ENCODE measurements at places on chromosomes 3 and 15.
A peak's percentile ranks its signal among the peaks of the same experiment; 100 is the strongest.

- no peak for DNase-seq
Measured at GRCh38 chr15:73054417-73054953, 2.2 kb downstream of the NEO1 start.

DNA sequence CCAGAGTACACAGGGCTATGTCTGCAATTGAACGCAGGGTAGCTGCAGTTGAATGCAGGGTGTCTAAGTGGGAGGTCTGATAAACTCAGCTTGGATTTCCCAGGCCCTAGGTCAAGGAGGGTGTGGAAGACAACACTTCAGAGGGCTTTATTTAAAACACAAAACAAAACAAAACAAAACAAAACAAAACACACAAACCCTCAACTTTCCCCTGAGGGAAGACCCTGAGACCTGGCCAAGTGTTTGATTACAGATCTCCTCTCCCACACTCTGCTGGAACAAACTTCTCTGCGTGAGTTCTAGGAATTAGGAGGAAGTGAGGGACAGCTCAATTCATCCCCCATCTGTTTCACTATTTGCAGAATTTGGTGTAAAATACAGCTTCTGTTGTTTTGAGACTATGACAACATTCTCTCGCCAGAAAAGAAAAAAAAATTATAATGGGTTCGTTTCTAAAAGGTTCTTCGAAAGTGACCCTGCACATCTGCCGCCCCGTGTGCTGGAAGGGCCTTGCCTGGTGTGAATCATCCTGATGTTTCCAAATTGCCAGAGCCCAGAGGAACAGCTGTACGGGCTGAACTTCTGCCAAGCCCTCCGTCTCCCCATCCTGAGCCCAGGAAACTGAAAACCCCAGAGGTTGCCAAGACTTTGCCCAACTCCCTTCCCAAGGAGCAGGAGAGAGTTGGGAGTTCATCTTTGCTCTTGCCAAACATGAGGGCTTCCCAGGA is 73.3 kb upstream of the RAD18 start:
- DNase-seq: no peak

DNA sequence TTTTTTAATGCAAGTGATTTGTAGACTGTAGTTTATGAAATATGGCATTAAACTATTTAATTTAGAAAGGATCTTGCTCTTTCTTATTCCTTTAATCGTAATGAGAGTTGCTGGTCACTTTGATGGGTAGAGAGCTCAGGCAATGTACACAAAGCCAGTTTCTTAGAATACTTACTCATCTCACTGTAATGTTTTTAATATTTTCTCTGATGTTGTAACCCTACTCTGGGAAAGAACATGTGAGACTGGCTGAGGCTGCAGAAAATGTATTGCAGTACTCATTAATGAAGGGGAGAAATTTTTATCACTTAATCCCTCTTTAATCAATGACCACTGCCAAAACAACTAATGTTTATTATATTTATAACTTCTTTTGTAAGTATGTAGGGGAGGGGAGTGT is 479.4 kb upstream of the KCNMB2 start:
- DNase-seq: no peak

GRCh38 chr3:193674714-193675113 is 81.7 kb downstream of the OPA1 start:
- no peak for DNase-seq

DNA sequence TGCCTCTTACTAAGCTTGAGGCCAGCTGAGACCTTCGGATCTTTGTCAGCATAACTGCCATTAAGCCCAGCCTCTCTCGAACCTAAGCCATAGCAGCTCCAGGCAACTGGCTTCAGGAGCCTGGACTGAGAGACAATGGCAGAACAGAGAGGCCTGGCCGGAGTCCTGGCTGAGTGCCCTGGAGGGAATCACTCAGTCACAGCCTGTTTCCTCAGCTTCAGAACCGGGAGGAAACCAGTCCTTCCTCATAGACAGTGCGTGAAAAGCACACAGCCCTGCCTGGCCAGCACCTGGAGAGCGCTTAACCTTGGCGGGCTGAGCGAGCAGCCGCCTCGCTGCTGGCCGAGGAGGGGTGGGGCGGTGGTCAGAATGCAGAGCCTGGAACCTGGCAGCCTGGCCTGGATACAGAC is 21.6 kb downstream of the RNU5B-1 start:
- DNase-seq: no peak

DNA sequence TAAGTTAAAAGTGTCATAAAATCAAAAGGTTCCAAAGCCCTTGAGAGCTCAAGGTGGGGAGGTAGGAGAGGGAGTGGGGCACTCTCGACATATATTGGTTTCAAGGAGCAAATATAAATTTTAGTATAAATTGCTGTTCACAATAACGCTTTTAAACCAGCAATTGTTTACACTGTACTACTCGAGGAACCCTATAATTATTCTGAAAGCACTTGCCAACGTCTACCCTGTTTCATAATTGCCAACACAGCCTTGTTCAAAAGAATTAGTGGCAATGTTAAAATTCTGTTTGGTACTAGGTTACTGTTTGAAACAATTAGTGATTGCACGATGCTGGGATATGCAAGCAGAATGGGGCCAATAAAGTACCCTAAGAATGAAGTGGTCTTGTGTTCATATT is 76.3 kb upstream of the ICE2 start:
- no peak for DNase-seq

GRCh38 chr15:60172143-60172542 is 168.0 kb downstream of the FOXB1 start:
- peak; percentile 35 for DNase-seq

- no peak for DNase-seq
Measured at GRCh38 chr3:183212096-183212495, 41.0 kb upstream of the B3GNT5 start.

GRCh38 chr3:17411157-17411877 is 331.1 kb downstream of the TBC1D5 start:
- DNase-seq: no peak

DNA sequence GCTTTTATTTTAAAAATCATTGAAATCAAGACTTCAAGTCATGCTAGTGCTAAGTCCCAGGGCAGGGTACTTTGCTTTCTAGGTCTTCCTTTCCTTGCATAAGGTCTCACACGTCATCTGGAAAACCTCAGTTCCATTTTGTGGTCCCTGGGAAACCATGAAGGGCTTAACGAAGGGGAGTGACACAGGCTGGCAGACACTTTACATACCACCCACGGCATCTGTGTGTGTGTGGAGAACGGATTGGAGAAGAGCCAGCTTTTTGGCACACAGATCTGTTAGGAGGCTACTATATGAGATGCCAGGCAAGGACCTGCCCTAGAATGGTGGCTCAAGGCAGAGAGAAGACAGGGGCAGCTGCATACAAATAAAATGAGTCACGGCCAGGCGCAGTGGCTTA is 107.5 kb upstream of the NSMCE3 start:
- no peak for DNase-seq

GRCh38 chr3:196166741-196167140 is 44.5 kb downstream of the ZDHHC19 start:
- no peak for DNase-seq

- no peak for DNase-seq
Measured at GRCh38 chr3:9913601-9914000, 3.3 kb upstream of the IL17RC start.

GRCh38 chr3:16906682-16907081 is 21.9 kb downstream of the PLCL2 start:
- peak; percentile 34 for DNase-seq

- no peak for DNase-seq
Measured at GRCh38 chr3:55789516-55789915, 302.4 kb upstream of the WNT5A start.

DNA sequence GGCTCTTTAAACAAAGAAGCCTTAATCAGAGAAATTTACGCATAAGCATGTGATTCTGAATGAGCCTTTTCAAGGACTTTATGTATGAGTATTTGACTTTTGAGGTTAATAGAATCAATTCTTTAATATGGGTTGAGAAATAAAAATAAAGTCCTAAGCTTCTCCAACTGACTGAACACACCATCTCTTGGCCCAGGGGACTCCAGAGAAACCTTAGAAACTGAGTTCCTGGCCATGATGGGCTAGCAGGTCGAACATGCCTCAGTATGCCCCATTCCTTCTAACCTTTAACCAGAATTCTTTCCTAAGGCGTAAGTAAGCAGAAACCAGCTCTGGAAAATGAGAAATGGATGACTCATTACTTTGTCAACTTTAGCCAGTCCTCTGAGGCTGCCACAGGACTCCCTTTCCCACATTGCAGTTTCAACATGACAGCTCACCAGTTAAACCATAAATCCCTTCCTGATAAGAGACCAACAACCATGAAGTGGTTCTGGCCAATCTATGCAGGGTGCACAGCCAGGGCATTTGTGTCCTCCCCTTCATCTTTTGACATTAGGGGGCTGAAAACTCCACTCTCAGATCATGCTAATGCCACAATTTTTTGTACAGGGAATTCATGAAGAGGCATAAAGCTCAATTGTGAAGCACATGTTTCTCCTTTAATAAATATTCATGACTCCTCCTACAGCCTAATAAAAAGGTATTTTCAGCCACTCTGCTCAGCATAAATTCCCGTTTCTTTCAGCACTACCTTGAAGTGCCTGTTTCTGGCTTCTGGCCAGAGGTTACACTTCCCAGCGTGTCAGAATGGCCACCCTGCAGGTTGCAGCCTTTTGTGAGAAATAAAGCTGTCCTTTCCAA is 33.3 kb downstream of the TM4SF18 start:
- peak; percentile 98 for DNase-seq

GRCh38 chr3:159892171-159892795 is 96.4 kb upstream of the IL12A start:
- DNase-seq: no peak

DNA sequence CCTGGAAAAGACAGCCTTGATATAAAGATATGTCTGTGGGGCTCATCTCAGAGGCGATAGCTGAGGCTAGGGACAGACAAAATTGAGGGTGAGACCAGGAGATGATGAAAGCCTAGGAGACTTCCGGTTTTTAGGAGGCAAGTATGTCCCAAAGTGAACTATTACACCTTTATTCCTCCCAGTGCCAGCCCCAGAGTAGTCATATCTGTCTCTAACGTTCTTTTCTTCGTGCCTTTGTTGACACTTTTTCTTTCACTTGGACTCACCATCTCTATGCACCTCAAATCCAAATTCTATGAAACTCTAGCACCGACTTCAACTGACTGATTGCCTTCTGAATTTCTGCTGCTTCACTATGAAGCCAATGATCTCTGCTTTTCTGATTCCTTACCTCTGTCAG is 93.8 kb upstream of the RASGRP1 start:
- no peak for DNase-seq

DNA sequence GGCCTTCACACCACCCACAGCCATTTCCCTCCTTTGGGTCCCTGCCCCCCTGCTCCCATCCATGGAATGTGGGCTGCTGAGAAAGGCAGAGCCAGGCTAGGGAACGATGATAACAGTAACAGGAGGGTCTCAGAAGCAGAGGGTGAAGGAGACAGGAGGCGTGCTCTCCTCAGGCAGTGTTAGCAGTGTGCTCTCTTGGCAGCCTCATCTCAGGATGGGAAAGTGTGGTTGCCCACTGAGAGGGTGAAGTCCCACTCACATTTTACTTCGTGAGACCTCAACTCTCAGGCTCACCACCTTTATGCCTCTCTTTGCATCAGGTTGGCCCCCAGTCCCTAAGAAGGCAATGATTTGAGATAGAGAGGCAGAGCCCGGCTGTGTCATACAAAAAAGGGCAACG is 24.5 kb downstream of the TIGIT start:
- no peak for DNase-seq

DNA sequence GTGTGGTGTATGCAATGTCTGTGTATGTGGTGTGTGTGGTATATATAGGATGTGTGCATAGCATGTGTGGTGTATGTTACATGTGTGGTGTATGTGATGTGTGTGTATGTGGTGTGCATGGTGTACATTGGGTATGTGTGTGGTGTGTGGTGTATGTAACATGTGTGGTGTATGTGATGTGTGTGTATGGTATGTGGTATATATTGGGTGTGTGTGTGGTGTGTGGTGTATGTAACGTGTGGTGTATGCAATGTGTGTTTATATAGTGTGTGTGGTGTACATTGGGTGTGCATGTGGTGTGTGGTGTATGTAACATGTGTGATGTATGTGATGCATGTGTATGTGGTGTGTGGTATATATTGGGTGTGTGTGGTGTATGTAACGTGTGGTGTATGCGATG is 41.9 kb downstream of the ARRDC4 start:
- no peak for DNase-seq

GRCh38 chr3:127157171-127157828 is 35.6 kb upstream of the PRR23E start:
- DNase-seq: no peak

GRCh38 chr15:66046751-66047150 is 177.5 kb downstream of the RAB11A start:
- DNase-seq: no peak

DNA sequence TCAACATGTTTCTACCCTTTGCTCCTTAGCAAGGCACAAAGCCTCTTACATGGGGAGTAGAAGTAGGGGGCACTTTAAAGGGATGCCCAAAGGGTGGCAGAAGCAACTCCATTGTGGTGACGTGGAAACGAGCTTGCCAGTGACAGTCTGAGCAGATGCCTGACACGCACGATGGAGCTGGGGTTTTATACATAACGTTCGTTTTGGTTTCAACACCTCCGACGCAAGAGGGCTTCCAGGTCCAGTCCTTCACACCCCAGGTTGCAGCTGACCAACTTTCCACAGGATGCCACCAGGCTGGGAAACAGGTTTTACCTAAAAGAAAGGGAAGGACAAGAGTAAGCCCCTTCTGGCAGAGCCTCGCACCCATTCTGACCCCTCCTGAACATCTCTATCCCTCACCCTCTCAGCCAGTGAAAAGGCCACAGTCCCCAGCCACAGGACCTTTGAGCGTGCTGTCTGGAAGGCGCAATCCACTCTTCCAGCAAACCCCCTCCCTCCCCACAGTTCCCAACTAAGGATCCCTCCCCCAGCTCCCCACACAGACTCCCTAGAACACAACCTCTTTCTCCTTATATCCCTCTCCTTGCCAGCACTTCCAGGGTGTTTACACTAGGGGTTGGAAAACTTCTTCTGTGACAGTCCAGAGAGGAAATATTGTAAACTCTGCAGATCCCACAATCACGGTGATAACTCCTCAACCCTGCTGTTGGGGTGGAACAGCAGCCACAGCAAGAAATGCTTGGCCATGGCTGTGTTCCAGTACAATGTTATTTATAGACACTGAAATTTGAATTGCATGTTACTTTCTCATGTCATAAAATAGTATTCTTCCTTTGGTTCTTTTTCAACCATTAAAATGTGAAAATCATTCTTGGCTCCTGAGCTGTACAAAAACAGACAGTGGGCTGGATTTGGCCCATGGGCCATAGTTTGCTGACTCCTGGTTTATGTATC is 36.2 kb downstream of the FAM174B start:
- DNase-seq: no peak

- DNase-seq: no peak
Measured at GRCh38 chr3:17967111-17967510, 224.7 kb upstream of the TBC1D5 start.
